Diencephalon (tissue), 1 donor: ENCODE measurements at places on chromosomes 5 and 9. TPM values are rescaled to one million over a fixed set of nuclear protein-coding genes. Genes with fewer than 3 reads are reported as not detected.

The GMCL2 gene
- total RNA-seq = not detected

The SLC1A3 gene
- 418 TPM for total RNA-seq

The SPOUT1 gene
- 20.5 TPM for total RNA-seq

The BTNL3 gene
- not detected for total RNA-seq

The PCDH12 gene
- total RNA-seq = 3.2 TPM

The ZNF462 gene
- total RNA-seq = 89.7 TPM

The ADGRD2 gene
- 0.46 TPM for total RNA-seq

The PRLR gene
- total RNA-seq = 4.6 TPM

The PCDHB6 gene
- 4.2 TPM for total RNA-seq

The WNT8A gene
- 0.23 TPM for total RNA-seq

The BTF3 gene
- total RNA-seq = 252 TPM

The IFNA21 gene
- total RNA-seq = not detected

The DDX41 gene
- 68.3 TPM for total RNA-seq

The TMCO6 gene
- total RNA-seq = 4.6 TPM

The PSAT1 gene
- 48.9 TPM for total RNA-seq
